ENCODE measurements at places on chromosomes 2 and 18. TPM values are rescaled to one million over a fixed set of nuclear protein-coding genes. Genes with fewer than 3 reads are reported as not detected.

Gene POMC
- total RNA-seq = 0.58 TPM

Gene PROKR1
- total RNA-seq = not detected

Gene HOXD4
- total RNA-seq = 12.4 TPM

Gene SUPT7L
- 13.9 TPM for total RNA-seq

Gene IL1RN
- total RNA-seq = not detected

Gene C1QL2
- total RNA-seq = not detected

Gene PCARE
- not detected for total RNA-seq

Gene COL6A3
- total RNA-seq = 244 TPM

Gene UGT1A8
- total RNA-seq = not detected

Gene TNS1
- total RNA-seq = 46.1 TPM

Gene MOGAT1
- not detected for total RNA-seq

Gene VWA3B
- total RNA-seq = not detected

Gene AKAIN1
- not detected for total RNA-seq

Gene FNDC4
- total RNA-seq = 34.3 TPM

Gene DSG1
- not detected for total RNA-seq

Gene RAB10
- total RNA-seq = 125 TPM

Gene RAMP1
- not detected for total RNA-seq

Gene ITGB1BP1
- total RNA-seq = 50.3 TPM

Gene PSMA8
- not detected for total RNA-seq

Gene SERPINB4
- total RNA-seq = not detected

Gene DCC
- 0.06 TPM for total RNA-seq

Gene HOXD13
- total RNA-seq = not detected

Measured in glomerular endothelial cell (primary cell).